ENCODE measurements at places on chromosomes 3 and 15.

DNA sequence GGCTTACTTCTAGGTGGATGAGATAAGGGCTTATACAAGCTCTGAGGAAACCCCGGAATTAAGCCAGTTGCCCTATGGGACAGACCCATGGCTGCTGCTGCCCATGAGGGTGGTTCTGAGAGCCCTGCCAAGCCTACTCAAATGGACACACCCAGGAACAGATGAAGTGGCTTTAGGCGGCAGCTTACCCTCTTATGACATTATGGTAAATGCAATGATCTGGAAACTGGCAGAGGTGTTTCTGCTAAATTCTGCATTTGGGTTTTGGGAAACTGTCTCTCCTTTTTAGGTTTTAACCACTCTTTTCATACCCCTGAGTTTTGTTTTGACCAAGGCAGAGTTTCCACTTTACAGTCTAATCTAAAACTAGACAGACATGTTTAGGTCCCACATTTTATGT lies 9.0 kb upstream of the ZBED2 start:
- DNase-seq = no peak

DNA sequence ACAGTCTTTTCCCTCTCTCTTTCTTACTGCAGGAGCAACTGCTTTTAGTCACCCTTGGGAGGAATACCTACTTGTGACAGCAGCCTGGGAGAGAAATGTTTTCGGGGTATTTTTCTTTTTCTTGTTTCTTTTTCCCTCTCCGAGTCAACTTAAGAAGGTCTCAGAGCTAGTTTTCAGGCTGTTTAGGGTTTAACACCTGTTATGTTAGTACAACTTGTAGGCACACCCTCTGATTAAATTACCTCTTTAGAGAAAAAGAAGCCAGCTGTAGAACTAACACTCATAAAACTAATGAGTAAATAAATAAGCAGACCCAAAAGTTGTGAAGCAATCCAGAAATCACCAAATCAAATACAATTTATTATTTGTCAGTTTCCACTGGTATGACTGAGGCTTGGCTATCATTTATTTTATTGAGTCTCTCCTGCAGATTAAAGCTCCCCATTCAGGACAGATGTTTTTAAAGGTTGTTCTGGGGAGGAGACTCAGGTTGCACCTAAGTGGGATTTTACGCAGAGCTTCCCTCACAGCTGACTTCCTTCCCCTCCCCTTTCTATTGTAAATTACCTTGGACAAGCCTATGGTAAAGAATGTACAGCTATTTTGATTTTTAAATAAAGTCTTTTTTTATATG lies 112.5 kb downstream of the FOXB1 start:
- DNase-seq = no peak

DNA sequence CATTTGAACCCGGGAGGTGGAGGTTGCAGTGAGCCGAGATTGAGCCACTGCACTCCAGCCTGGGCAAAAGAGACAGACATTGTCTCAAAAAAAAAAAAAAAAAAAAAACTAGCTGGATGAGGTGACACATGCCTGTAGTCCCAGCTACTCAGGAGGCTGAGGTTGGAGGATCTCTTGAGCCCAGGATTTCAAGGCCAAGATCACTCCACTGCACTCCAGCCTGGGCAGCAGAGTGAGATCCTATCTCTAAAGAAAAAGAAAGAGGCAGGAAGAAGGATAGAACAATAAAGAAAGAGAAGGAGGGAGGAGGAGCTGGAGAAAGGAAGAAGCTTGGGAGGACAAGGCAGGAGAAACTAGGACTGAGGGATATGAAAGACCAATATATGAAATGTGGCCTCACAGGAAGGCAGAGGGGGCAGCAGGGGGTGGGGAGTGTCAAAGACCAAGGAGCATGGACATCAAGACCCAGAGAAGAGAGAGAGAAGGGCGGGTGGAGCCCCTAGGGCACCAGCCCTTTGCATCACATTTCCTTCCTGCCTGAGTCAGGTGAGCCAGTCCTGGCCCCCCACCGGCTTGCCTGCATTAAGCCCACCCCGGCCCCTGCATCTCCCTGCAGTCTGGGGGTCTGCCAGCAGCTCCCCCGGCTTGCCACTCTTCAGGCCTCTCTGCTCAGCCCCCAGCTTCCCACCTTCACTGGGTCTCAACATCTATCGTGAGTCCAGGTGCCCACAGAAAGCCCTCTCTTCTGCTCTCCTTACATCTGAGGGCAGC lies 11.5 kb downstream of the IGDCC3 start:
- no peak for DNase-seq

GRCh38 chr3:41638381-41638780 lies 323.5 kb downstream of the ULK4 start:
- no peak for DNase-seq
